ENCODE measurements at places on chromosomes 13 and 19.

DNA sequence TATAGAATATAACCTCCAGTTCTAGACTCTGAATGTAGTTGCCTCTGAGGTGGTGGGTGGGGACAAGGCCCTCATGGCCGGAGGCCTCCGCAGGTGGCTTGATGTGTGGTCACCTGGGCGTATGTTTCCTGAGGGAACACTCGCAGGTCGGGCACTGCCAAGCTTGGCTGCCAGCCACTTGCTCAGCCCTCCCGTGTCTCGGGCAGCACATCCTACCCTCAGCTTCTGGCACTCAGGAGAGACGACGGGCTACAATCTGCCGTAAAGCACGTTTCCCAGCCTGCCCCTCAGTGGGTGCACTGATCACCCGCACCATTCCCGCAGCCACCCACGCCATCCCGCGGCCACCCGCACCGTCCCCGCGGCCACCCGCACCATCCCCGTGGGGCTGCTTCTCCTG, 15.2 kb downstream of the THOP1 start:
- H3K4me1 ChIP-seq = peaks cover 7% of the 10 kb centered on the region
- no peak overlapping the region for H3K4me3 ChIP-seq
- H3K27ac ChIP-seq = no peak overlapping the region
- no peak for DNase-seq
- no peaks in the 10 kb centered on the region for H3K27me3 ChIP-seq
- H3K36me3 ChIP-seq = peaks cover 21% of the 10 kb centered on the region

- H3K4me3 ChIP-seq = peak overlapping the region; percentile 87
- DNase-seq = no peak
- no peak overlapping the region for H3K27ac ChIP-seq
- peaks cover 40% of the 10 kb centered on the region for H3K27me3 ChIP-seq
- H3K4me1 ChIP-seq = peaks cover 37% of the 10 kb centered on the region
- peaks cover 5% of the 10 kb centered on the region for H3K36me3 ChIP-seq
Measured at GRCh38 chr19:7868326-7868670, 5.9 kb downstream of the PRR36 start.

- no peak overlapping the region for H3K4me3 ChIP-seq
- no peaks in the 10 kb centered on the region for H3K4me1 ChIP-seq
- H3K36me3 ChIP-seq = peaks cover 60% of the 10 kb centered on the region
- no peak for DNase-seq
- no peaks in the 10 kb centered on the region for H3K27me3 ChIP-seq
- H3K27ac ChIP-seq = no peak overlapping the region
Measured at GRCh38 chr19:11016631-11017030, 55.8 kb downstream of the SMARCA4 start.

DNA sequence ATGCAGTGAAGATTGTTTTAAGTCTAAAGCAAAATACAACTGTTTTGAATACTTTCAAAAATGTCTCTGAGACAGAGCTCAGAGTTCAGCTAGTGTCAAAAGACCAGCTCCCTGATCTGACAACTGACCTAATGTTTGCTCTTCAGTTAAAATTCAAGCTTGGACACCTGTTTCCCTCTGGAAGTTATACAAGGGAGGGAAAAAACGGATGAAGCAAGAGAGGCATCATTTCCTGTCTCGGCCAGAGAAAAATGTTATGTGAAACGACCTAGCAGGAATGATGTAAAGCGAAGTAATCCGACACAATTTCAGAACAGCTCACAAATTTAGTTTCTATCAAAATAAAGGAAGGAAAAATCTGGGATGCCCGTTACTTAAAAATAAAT, 59.4 kb downstream of the ZAR1L start:
- peaks cover 2% of the 10 kb centered on the region for H3K36me3 ChIP-seq
- H3K27me3 ChIP-seq = no peaks in the 10 kb centered on the region
- H3K4me3 ChIP-seq = no peak overlapping the region
- no peak for DNase-seq
- no peak overlapping the region for H3K27ac ChIP-seq

DNA sequence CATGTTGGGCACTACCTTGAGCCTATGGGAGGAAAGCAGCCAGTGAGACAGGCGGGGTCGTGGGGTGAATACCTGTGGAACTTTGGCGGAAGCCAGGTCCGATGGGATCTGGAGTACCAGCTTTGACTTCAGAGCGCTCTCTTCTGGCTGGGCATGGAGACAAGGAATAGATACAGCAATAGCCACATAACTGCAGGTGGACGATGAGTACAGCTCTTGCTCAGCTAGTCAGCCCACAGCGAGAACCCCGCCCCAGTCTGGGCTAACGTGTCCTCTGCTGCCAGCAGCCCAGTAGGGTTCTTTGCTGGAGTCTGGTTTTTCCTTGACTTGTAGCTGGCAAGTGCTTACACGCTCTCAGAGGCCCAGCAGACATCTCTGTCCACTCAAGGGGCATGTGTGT, 83.4 kb downstream of the SIPA1L3 start:
- DNase-seq = no peak
- no peak overlapping the region for H3K27ac ChIP-seq
- H3K4me3 ChIP-seq = no peak overlapping the region
- H3K4me1 ChIP-seq = peaks cover 52% of the 10 kb centered on the region

GRCh38 chr19:2516727-2517126, 40.8 kb downstream of the GADD45B start:
- no peak overlapping the region for H3K4me3 ChIP-seq
- no peak overlapping the region for H3K27ac ChIP-seq
- no peaks in the 10 kb centered on the region for H3K4me1 ChIP-seq
- H3K36me3 ChIP-seq = peaks cover 16% of the 10 kb centered on the region

- no peaks in the 10 kb centered on the region for H3K27me3 ChIP-seq
- H3K4me1 ChIP-seq = no peaks in the 10 kb centered on the region
- no peak overlapping the region for H3K4me3 ChIP-seq
- no peak overlapping the region for H3K27ac ChIP-seq
- no peaks in the 10 kb centered on the region for H3K36me3 ChIP-seq
- DNase-seq = no peak
Measured at GRCh38 chr13:68173111-68173510, 943.0 kb upstream of the PCDH9 start.

DNA sequence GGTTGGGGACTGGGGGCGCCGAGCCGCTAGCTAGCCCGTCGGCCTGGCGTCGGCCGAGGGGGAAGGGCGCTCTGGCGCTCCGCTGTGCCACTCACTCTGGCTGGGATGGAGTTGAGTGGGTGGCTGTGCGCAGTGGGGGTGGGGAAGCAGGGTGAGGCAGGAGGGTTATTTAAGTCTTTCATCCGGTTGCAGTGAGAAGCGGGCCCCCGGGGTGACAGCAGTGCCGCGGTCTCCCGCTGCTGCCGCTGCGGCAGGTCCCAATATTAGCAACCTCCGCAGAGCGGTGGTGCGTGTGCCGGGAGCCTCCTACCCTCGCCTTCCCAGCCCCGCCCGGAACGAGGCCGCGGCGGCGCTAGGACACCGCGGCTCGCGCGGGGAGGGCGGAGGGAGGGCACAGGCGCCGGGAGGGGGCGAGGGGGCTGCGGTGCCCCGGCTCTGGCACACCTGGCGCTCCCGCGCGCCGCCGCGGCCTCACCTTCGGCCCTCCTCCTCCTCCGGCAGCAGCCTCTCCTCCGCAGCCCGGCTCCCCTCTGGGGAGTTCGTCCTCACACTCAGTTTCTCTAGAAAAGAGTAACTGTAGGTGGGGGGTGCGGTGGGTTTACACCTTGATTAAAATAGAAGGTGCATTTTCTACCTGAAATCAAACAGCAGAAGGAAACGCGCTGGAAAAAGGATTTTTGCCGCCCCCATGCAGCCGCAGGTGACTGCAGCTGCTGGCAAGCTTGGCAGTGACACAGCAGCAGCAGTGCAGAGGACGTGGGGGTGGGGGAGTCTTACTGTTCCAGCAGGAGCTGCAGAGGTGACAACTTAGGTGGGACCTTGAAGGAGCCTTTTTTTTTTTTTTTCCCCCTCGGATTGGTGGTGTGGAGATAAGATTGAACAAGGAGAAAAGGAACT, 4.5 kb downstream of the FGF9 start:
- no peak for DNase-seq
- no peak overlapping the region for H3K27ac ChIP-seq
- peaks cover 11% of the 10 kb centered on the region for H3K27me3 ChIP-seq
- H3K4me1 ChIP-seq = peaks cover 15% of the 10 kb centered on the region
- peak overlapping the region; percentile 79 for H3K4me3 ChIP-seq

DNA sequence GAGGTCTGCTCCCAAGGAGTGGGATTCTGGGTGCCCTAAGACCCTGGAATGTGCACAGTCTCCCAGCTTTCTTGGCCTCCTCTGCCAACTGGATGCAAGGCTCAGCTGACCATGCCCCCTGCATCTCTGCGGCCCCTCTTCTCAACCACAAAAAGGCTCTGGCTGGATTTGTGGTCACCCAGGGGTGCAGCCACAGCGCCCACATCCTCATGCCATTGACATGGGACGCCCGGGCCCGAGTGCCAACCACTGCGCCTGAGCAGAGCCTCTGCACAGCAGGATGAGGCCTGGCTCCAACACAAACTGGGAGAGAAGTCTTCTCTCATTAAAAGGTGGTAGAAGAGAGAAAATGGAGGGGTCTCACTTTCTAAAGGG, 103.5 kb downstream of the FOXO1 start:
- H3K4me3 ChIP-seq = no peak overlapping the region
- H3K27ac ChIP-seq = peak overlapping the region; percentile 67
- peaks cover 23% of the 10 kb centered on the region for H3K36me3 ChIP-seq
- DNase-seq = no peak
- no peaks in the 10 kb centered on the region for H3K27me3 ChIP-seq

- DNase-seq = no peak
- H3K4me1 ChIP-seq = no peaks in the 10 kb centered on the region
- H3K36me3 ChIP-seq = peaks cover 12% of the 10 kb centered on the region
Measured at GRCh38 chr13:20401931-20402856, 123.5 kb downstream of the CRYL1 start.

DNA sequence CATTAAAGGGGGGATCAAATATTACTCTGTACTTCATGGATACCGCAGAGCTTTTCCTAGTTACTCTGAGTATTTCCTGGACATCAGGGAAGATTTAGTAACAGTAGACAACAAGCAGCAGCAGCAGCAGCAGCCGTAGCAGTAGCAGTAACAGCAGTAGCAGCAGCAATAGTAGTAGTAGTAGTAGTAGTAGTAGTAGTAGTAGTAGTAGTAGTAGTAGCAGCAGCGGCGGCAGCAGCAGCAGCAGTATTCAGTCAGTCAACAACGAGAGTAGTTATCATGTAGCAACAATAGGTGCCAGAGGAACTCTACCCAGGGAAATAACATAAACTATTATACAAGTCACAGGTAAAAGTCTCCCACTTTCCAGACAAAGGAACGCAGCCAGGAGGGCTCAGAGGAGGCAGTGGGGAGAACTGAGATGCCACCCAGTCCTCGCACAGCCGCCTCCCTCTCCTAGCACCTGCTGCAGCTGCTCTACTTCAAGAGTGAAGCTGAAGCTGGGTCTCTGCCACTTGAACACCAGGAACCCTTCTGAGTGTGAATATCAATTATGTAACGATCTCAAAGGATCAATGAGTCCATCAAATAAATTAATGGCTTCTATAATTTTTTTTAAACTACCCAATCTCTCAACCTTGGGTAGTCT, 1.3 kb upstream of the DOCK9 start:
- DNase-seq = no peak
- H3K36me3 ChIP-seq = peaks cover 5% of the 10 kb centered on the region

- no peaks in the 10 kb centered on the region for H3K36me3 ChIP-seq
- no peak overlapping the region for H3K27ac ChIP-seq
- DNase-seq = no peak
- no peak overlapping the region for H3K4me3 ChIP-seq
- peaks cover 2% of the 10 kb centered on the region for H3K27me3 ChIP-seq
Measured at GRCh38 chr19:40159744-40160143, 31.5 kb upstream of the MAP3K10 start.

DNA sequence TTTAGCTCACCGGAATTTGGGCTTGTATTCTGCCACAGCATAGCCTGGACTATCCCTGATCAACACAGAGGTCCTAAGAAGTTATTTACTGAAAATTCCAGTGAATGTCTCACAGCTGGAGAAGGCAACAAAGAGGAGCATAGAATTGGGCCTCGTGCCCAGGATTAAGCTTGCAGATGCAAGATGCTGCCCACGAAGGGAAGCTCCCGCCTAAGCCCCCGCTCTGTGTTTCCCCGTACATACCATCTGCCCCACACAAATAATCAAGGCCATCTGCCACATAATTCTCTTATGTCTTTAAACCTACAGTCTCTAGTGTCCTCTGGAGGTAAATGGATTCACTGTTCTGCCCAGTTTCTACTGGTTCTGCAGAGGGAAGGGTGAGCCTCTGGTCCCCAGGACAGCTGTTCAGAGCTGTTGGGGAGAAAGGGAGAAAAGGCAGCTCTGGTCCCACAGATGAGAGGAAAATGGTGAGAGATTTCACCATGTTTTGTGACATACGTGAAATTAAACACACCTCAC, 7.4 kb upstream of the TPP2 start:
- H3K27ac ChIP-seq = no peak overlapping the region
- H3K36me3 ChIP-seq = no peaks in the 10 kb centered on the region
- no peak overlapping the region for H3K4me3 ChIP-seq
- peaks cover 10% of the 10 kb centered on the region for H3K4me1 ChIP-seq
- H3K27me3 ChIP-seq = no peaks in the 10 kb centered on the region

DNA sequence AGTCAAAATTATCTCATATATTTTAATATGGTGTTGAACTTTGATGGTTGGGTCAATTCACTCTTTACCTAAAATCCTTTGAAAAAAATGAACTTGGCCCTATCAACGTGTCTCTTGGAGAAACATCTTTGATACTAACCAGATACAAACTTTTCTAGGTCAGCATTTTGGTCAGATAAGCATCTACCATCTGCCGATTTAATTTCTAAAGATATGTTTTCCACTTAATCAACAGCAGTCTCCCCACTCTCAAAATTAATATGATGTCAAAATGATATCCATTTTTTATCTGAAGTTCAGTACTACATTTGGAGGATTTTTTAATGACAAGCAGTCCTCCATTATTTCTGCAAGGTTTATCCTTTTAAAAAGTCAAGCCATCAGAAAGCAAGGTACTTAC, 288.8 kb downstream of the DIAPH3 start:
- H3K4me1 ChIP-seq = no peaks in the 10 kb centered on the region
- H3K36me3 ChIP-seq = no peaks in the 10 kb centered on the region
- DNase-seq = no peak
- no peak overlapping the region for H3K27ac ChIP-seq
- no peak overlapping the region for H3K4me3 ChIP-seq

- peaks cover 16% of the 10 kb centered on the region for H3K27me3 ChIP-seq
- no peaks in the 10 kb centered on the region for H3K36me3 ChIP-seq
- DNase-seq = no peak
- H3K27ac ChIP-seq = no peak overlapping the region
- peaks cover 3% of the 10 kb centered on the region for H3K4me1 ChIP-seq
Measured at GRCh38 chr13:32802159-32802558, 214.1 kb upstream of the KL start.

- H3K4me1 ChIP-seq = no peaks in the 10 kb centered on the region
- DNase-seq = no peak
- no peaks in the 10 kb centered on the region for H3K27me3 ChIP-seq
- no peak overlapping the region for H3K27ac ChIP-seq
Measured at GRCh38 chr13:96238861-96239260, 149.0 kb downstream of the HS6ST3 start.

DNA sequence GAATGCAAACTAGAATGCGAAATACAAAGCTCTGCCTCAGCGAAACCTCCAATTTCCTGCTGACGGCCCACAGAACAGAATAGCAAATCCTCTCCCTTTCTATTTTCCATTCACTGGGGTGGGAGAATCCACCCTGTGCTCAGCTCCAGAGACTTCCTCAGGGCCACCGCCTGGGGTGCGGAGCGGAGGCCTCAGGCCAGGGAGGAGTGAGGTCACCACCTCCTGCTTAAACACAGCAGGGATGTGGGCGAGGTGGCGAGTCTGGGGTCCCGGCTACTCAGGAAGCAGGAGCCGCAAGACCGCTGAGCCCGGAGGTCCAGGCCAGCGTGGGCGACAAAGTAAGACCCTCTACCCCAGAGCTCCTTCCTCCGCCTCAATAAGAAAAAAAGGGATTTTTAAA, 666 bp upstream of the ZNF320 start:
- peaks cover 8% of the 10 kb centered on the region for H3K36me3 ChIP-seq
- peak overlapping the region; percentile 88 for H3K4me3 ChIP-seq
- H3K27ac ChIP-seq = peak overlapping the region; percentile 92
- no peak for DNase-seq
- peaks cover 7% of the 10 kb centered on the region for H3K4me1 ChIP-seq
